ENCODE measurements at places on chromosomes 5 and 9.

GRCh38 chr5:141431286-141431685, 979 bp downstream of the PCDHGA12 start:
- no peak for DNase-seq

GRCh38 chr5:132459031-132459982, 31.3 kb downstream of the IRF1 start:
- no peak for DNase-seq

DNA sequence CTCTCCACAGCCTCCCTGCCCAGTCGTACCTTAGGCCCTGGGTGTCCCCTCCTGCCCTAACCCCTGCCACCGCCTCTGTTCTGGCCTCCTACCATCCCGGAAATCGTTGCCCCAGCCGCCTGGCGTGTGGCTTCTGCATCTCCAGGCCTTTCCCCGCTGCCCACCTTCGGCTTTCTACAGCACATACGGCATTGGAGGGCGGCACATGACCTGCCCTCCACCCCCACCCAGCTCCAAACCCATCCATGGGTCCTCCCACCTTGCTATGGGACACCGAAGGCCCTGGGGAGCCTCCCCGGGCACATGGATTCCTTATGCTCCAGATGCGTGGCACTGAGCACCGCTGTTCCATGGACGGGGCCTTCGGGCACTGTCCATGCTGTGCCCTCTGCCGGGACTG, 32.0 kb downstream of the FGF18 start:
- peak; percentile 28 for DNase-seq

DNA sequence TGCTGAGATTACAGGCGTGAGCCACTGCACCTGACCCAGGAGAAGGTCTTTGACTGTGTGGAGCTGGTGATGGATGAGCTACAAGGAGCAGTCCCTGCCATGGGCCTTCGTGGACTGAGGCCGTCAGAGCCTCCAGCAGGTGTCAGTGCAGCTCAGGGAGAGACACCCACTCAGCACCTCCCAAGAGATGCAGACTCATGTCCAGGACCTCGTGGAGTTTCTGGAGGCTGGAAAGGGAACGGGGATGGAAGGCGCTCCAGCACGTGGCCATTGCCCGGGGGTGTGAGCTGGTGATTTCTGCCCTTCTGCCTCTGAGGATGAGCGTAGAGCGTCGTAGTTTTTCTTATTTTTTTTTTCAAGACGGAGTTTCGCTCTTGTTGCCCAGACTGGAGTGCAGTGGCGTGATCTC, 9.5 kb downstream of the TOR4A start:
- DNase-seq: no peak

DNA sequence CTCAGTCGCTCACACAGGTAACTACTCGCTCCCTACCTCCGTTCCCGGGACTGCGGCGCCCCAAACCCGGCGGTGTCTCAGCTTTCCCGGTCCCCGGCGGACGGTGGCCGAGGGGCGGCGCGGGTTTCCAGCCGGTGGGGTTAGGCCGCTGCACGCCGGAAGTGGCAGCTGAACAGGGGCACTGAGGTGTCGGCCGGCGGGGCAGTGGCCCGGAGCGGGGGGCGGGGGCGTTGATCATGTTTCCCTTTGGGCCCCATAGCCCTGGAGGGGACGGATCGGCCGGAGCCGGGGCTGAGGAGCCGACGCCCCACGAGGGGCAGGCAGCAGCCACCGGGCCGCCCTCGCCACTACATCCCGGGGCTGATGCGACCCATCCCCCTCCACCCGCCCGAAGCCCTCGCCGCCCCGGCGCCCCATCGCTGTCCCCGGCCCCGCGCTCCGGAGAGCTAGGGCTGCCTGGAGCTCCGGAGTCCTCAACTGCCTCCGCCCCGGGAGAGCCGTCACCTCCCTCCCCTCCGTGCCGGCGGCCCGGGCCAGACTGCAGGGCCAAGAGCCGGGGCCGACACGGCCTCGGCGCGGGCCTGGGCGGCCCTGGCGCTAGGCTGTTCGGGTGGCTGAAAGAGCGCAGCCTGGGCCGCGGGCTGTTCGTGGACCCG, at the start of gene DCAF10:
Gene DCAF10, plus strand, starts transcription at position 167 of the 656 bp plus-strand sequence. Its CDS starts 70 bp downstream, at position 237.
- DNase-seq: peak; percentile 92

Measured in right hindlimb (tissue), 1 donor.